GM23248 (cell line): ENCODE measurements at places on chromosomes 13 and 19. TPM values are rescaled to one million over a fixed set of nuclear protein-coding genes. Genes with fewer than 3 reads are reported as not detected.
A peak's percentile ranks its signal among the peaks of the same experiment; 100 is the strongest.

DNA sequence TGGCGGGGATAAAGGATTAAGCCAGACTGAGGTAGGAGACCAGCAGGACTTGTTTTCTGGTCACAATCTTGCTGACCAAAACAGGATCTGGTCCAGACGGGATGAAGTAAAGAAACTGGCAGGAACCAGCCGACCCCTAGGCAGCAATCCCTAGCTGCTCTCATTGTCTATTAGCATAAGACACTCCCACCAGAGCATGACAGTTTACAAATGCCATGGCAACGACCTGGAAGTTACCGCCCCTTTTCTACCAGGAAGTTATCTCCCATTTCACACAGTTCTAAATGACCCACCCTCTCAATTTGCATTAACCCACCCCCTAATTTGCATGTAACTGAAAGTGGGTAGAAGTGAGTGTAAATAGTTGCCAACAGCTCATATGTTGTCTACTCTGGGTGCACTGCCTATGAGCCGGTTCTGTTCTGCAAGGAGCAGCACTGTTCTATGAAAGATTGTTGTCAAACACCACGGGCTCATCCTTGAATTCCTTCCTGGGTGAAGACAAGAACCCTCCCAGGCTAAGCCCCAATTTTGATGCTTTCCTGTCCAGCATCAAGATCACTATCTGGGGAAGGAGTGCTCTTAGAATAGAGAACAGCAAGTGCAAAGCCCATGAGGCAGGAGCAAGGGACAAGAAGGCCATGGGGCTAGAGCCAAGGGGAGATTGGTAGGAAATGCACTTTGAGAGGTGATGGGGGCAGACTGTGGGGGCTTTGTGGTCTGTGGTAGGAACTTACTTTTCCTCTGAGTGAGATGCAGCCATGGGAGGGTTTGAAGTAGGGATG is 13.9 kb upstream of the FBXO27 start:
- peaks cover 3% of the 10 kb centered on the region; the same call in 1 of the 2 replicates for H3K27me3 ChIP-seq
- no peak overlapping the region for H3K27ac ChIP-seq
- H3K4me1 ChIP-seq = no peaks in the 10 kb centered on the region

DNA sequence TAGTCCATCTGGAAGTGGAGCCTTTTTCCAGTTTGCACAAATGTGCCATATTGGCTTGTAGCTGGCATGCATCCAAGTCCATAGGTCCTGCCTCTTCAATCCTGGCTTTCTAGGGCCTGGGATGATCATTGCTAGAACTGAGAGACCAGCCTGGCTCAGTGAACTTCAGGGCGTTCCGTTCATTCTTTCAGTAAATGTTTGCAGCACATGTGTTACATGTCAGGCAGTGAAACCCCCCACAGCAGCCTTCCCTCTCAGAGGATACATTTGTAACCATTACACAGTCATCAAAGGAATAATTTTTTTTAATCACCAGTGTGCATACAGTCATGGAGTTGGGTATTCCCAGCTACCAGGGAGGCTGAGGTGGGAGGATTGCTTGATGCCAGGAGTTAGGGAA is 9.7 kb downstream of the FUT2 start:
- H3K27ac ChIP-seq = no peak overlapping the region
- no peak for DNase-seq
- no peaks in the 10 kb centered on the region for H3K4me1 ChIP-seq
- no peaks in the 10 kb centered on the region for H3K36me3 ChIP-seq
- H3K4me3 ChIP-seq = no peak overlapping the region
- no peaks in the 10 kb centered on the region for H3K27me3 ChIP-seq

GRCh38 chr13:22336460-22336859 is 665.6 kb downstream of the FGF9 start:
- DNase-seq = no peak
- H3K4me3 ChIP-seq = no peak overlapping the region
- H3K36me3 ChIP-seq = no peaks in the 10 kb centered on the region
- no peak overlapping the region for H3K27ac ChIP-seq
- H3K27me3 ChIP-seq = no peaks in the 10 kb centered on the region
- H3K4me1 ChIP-seq = no peaks in the 10 kb centered on the region

RGS9BP gene
- total RNA-seq = under 0.01 and 0.22 TPM in 2 replicates

- H3K4me1 ChIP-seq = peaks cover 15% of the 10 kb centered on the region
- H3K27me3 ChIP-seq = no peaks in the 10 kb centered on the region
- H3K36me3 ChIP-seq = no peaks in the 10 kb centered on the region
- DNase-seq = peak; percentile 27
- H3K4me3 ChIP-seq = no peak overlapping the region
Observed at GRCh38 chr19:37930416-37930815, 23.4 kb downstream of the SIPA1L3 start.

- peak overlapping the region; percentile 70 for H3K4me3 ChIP-seq
- H3K4me1 ChIP-seq = peaks cover 19% of the 10 kb centered on the region
- H3K27ac ChIP-seq = peak overlapping the region; percentile 89
- H3K27me3 ChIP-seq = no peaks in the 10 kb centered on the region
Observed at GRCh38 chr19:343941-344624, 513 bp downstream of the MIER2 start.

KLK8 gene
- not detected in 2 replicates for total RNA-seq

OR7A5 gene
- total RNA-seq = not detected in 2 replicates

- DNase-seq = peak; percentile 57
- no peaks in the 10 kb centered on the region for H3K36me3 ChIP-seq
- H3K27ac ChIP-seq = peak overlapping the region; percentile 10; the same call in 1 of the 2 replicates
- H3K4me1 ChIP-seq = peaks cover 51% of the 10 kb centered on the region
- H3K27me3 ChIP-seq = no peaks in the 10 kb centered on the region
Observed at GRCh38 chr13:98492335-98493041, 84.4 kb downstream of the STK24 start.

AMER2 gene
- not detected in 2 replicates for total RNA-seq

- H3K4me3 ChIP-seq = no peak overlapping the region
- no peaks in the 10 kb centered on the region for H3K27me3 ChIP-seq
- H3K27ac ChIP-seq = no peak overlapping the region
- DNase-seq = no peak
Observed at GRCh38 chr19:1947651-1948209, 6.8 kb downstream of the CSNK1G2 start.

DNAJC15 gene
- 9.2 and 25.9 TPM in 2 replicates for total RNA-seq

DNA sequence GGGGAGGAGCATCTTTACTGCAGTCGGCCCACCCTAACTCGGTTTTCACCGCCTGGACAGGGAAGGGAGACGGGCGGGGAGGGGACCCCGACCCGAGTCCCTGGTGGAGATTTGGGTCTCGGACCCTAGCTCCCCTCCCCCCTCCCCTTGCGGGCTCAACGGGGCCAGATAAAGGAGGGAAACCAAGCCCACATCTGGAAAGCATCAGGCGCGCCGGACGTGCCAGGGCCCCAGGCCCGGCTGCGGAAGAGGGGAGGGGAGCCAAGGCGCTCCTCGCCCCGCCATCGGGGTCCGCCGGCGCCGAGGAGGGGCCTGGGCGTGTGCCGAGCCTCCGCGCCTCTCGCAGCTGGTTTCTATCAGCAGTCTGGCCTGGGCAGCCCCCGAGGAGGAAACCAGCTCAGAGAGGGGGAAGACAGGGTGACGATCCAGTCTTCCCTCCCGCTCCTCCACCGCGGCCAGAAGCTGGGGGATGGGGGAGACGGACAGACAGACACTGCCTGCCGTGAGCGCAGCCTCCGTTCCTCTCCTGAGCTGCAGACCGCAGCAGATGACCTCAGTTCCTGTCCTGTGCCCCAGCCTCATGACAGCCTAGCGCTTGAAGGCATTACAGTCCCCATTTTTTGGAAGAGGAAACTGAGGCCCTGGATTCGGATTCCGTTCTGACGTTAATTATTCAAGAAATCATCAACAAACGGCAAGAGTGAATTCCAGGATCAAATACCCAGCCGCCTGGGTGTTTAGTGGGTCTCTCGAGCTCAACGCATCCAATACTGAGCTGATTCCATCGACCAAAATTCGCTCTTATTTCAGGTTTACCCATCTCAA is 3.6 kb upstream of the GNG8 start:
- no peaks in the 10 kb centered on the region for H3K27me3 ChIP-seq
- H3K36me3 ChIP-seq = no peaks in the 10 kb centered on the region
- DNase-seq = peak; percentile 81
- H3K27ac ChIP-seq = peak overlapping the region; percentile 40; the same call in 1 of the 2 replicates
- peak overlapping the region; percentile 78 for H3K4me3 ChIP-seq

- no peak for DNase-seq
- H3K36me3 ChIP-seq = no peaks in the 10 kb centered on the region
- H3K4me1 ChIP-seq = peaks cover 5% of the 10 kb centered on the region; the same call in 1 of the 2 replicates
- H3K4me3 ChIP-seq = peak overlapping the region; percentile 68
Observed at GRCh38 chr19:16002406-16003384, 53.9 kb downstream of the OR10H4 start.

DNA sequence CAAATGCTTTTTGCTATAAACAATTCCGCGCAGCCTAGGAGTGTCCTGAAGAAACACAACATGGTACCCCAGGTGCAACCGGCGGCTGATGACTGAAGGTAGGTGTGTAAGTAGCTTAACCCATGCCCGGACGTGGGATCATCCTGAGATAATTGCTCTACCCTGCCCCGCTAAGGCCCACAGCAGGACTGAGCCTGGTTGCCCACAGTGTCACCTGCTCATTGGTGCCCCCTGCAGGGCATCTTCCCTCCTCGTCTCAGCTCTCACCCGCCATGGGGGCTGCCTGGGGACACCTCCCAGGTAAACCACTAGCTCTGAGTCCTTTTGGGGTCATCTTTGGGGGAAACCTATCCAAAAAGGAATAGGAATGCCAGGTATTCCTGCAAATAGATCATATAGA is 22.3 kb downstream of the TMEM161A start:
- no peak overlapping the region for H3K27ac ChIP-seq
- no peaks in the 10 kb centered on the region for H3K27me3 ChIP-seq
- peak; percentile 27 for DNase-seq
- no peaks in the 10 kb centered on the region for H3K4me1 ChIP-seq
- no peaks in the 10 kb centered on the region for H3K36me3 ChIP-seq
- H3K4me3 ChIP-seq = no peak overlapping the region

DNA sequence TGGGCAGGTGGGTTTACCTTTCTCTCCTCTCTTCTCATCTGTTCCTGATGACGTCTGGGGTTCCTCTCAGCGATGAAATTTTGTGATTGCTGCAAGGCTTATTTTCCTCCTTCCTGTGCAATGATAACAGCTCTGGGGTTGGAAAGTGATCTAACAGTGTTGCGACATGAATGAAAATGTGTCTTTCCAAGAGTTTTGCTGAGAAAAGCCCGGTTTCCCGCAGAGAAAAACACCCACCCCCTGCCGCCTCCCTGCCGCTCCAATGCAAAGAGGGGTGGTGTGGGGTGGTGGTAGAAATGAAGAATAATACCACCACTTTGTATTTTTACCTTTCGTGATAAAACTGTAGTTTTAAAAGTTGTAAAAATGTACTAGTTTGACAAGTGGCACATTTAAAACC is 232.0 kb downstream of the OLFM4 start:
- no peak overlapping the region for H3K27ac ChIP-seq
- H3K36me3 ChIP-seq = no peaks in the 10 kb centered on the region
- H3K4me3 ChIP-seq = no peak overlapping the region
- DNase-seq = no peak

DNA sequence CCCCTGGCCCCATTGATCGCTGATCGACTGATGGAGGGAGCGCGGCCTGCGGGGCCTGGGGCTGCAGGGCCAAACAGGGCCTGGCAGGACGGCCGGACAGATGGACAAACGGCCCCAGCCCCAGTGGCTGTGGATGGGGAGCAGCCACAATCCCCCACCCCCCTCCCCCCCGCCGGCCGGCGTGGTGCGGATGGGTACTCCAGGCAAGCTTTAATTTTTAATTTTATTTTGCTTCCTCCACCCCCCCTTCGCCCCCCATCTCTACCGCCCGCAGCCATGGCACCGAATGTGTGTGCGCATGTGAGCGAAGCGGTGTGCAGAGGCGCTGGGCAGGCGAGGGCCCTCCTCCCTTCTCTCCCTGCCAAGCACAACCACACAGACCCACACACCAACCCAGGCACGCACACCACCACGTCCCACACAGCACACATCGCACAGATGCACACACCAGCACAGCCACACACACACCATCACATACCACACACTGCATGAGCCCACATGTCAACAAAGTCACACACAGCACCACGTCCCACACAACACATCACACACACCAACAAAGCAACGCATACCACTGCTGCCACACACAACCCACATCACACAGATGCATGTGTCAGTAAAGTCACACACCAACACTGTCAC is 12.4 kb downstream of the ERFL start:
- H3K27me3 ChIP-seq = peaks cover 55% of the 10 kb centered on the region
- no peak overlapping the region for H3K4me3 ChIP-seq
- no peaks in the 10 kb centered on the region for H3K36me3 ChIP-seq
- no peaks in the 10 kb centered on the region for H3K4me1 ChIP-seq
- H3K27ac ChIP-seq = no peak overlapping the region

- DNase-seq = peak; percentile 92
- peaks cover 24% of the 10 kb centered on the region for H3K4me1 ChIP-seq
- H3K36me3 ChIP-seq = no peaks in the 10 kb centered on the region
- H3K27me3 ChIP-seq = no peaks in the 10 kb centered on the region
- peak within 1 kb of the TSS; percentile 82 for H3K27ac ChIP-seq
Observed at GRCh38 chr19:3365836-3366752, at the start of gene NFIC. Gene NFIC (plus strand): TSS chr19:3366583. CDS start chr19:3366637, 54 bp downstream.

- H3K27ac ChIP-seq = no peak overlapping the region
- no peaks in the 10 kb centered on the region for H3K4me1 ChIP-seq
- H3K4me3 ChIP-seq = no peak overlapping the region
- no peaks in the 10 kb centered on the region for H3K27me3 ChIP-seq
Observed at GRCh38 chr19:50793558-50794065, 3.4 kb downstream of the ACP4 start.

- no peaks in the 10 kb centered on the region for H3K36me3 ChIP-seq
- H3K4me3 ChIP-seq = no peak overlapping the region
- H3K4me1 ChIP-seq = no peaks in the 10 kb centered on the region
- DNase-seq = no peak
- H3K27ac ChIP-seq = no peak overlapping the region
Observed at GRCh38 chr13:111095031-111095840, 19.9 kb upstream of the ARHGEF7 start.

CCNE1 gene
- total RNA-seq = 2.8 and 6.5 TPM in 2 replicates

DNA sequence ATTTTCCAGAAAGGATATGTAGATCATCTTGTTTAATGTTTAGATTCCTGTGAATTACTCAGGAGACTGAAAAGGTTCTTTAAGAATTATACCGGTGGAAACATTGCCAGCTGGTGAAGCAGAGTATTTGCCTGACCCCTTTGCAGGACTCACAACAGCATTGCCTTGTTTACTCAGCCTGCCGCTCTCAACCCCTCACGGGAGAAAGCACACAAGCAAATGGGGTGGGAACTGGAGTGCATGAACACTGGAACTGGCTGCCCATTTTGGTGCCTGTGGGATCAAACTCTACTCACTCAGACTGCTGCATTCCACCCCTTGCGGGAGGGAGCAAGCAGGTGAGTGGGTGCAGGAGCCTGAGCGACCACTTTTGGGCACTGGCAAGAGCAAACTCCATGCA is 804.7 kb upstream of the SLITRK1 start:
- no peaks in the 10 kb centered on the region for H3K36me3 ChIP-seq
- H3K4me3 ChIP-seq = no peak overlapping the region
- no peak for DNase-seq
- H3K27ac ChIP-seq = no peak overlapping the region
- H3K4me1 ChIP-seq = no peaks in the 10 kb centered on the region

NPAS1 gene
- total RNA-seq = 8.6 and 10.6 TPM in 2 replicates

PSG1 gene
- total RNA-seq = 0.13 and 0.54 TPM in 2 replicates
